ENCODE measurements at places on chromosomes 2 and 18.

- no peak for DNase-seq
Measured at GRCh38 chr2:224551693-224552092, 33.5 kb downstream of the CUL3 start.

DNA sequence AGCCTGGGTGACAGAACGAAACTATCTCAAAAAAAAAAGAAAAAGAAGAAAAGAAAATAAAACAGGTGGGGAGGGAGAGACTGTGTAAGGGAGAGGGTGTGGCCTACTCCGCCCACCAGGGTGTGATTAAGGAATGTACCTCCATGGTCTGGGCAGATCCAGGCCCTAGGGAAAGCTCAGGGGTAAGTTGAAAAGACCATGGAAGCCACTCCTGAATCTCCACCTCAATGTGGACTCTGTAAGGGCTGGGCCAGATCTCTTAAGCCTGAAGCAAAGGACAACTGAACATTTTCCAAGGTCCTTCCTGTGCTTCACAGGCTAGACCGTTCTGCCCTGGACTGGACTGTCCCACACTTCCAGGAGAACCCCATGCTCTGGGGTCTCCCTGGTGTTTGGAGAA is 9.7 kb upstream of the ATG16L1 start:
- no peak for DNase-seq

DNA sequence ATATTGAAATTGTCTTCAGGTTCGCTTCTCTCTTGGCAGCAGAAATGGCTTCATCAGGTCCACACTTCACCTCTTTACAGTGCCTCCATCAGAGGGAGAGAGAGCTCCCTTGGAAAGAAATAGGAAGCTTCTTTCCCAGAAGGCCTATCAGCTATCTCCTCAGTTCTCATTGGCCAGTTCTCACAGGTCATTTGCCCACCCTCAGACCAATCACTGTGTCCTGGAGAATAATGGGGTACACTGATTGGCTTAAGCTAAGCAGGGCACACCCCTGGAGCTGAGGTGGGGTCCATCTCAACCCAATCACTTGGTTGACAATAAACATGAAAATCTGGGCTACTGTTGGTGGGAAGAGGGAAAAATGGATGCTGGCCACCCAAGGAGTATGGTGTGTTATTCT is 5.2 kb downstream of the GNLY start:
- no peak for DNase-seq

GRCh38 chr2:224479826-224480225 is 77.9 kb upstream of the FAM124B start:
- DNase-seq, result no peak

DNA sequence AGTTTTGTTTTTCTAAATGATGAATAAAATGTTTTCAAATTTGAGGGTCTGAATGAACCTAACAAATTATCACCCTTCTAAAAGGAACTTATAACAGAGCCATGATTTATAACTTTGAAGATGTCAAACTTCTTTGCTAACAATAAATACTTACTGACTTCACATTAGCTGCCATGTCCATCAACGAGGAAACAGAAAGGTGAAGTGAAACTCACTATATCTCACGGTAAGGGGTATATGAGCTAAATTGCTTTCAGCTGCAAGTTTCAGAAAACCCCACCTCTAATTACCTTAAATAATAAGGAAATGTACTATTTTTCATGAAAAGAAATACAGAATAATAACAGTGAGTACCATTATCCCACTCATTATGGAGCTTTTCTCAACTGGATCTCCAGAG is 350.8 kb upstream of the NT5C1B start:
- no peak for DNase-seq

GRCh38 chr2:231907765-231908164 is 18.4 kb downstream of the NPPC start:
- no peak for DNase-seq

- DNase-seq, result peak; percentile 96
Measured at GRCh38 chr18:22466608-22467395, 49.1 kb upstream of the CTAGE1 start.

DNA sequence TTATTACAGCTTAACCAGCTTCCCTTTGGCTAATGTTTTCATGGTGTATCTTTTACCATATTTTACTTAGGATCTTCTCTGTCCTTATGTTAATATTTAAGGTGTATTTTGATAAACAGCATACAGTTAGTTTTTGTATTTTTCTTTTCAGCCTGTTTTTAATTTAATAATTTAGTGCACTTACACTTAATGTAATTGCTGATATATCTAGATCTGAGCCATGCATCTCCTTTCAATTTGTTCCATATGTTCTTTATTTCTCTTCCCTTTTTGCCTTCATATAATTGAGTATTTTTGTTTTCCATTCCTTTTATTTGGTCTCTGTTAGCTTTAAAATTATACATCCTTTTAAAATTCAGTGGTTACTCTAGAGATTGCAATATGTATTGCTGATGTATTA is 78.8 kb downstream of the SMC6 start:
- no peak for DNase-seq

DNA sequence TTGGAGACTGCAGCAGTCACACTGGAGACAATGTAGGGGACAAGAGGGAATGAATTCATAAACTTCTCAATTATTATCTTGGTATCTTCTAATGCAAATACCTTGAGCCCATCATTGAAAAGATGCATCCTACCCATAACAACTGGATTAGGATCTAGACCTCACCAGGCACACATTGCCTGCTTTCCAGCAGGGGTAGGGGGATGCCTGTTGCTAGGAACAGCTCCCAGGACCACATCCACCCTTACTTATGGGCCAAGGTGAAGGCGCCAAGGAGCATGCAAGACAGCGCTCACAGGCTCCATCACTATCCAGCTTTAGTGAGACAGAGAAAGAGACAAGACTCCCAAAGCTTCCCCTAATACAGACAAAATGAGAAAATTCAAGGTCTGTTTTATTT is 24.4 kb downstream of the KCTD1 start:
- no peak for DNase-seq

DNA sequence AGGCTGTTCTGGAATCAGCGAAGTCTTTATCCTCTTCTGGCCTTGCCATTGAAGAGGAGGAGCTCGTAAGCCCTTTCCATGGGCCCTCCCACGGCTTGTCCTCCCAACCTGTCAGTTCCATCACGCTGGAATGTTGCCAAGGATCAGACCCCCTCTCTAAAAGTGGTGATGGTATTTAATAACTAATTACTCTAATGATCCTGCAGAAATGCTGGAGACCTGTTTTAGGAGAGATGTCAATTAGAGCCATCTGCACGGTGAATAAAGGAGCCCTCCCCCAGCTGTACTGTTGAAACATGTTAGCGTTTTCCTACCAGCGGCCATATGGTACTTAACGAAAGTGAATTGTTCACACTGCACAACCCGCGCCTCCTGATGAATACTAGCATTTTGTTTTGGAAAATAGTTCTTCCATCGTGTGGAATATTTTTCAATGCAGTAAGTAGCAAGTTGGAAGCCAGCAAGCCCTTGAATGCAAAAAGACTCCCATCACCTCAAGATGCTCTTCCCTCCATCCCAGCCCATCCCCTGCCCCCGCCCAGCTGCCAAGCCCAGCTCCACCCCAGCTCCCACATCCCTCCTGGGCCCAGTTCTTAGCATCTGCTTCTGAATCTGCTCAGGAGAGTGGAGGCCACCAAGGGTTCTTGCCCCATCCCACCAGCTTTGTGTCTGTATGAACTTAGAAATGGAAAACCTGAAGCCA is 145.4 kb downstream of the KLHL29 start:
- no peak for DNase-seq

DNA sequence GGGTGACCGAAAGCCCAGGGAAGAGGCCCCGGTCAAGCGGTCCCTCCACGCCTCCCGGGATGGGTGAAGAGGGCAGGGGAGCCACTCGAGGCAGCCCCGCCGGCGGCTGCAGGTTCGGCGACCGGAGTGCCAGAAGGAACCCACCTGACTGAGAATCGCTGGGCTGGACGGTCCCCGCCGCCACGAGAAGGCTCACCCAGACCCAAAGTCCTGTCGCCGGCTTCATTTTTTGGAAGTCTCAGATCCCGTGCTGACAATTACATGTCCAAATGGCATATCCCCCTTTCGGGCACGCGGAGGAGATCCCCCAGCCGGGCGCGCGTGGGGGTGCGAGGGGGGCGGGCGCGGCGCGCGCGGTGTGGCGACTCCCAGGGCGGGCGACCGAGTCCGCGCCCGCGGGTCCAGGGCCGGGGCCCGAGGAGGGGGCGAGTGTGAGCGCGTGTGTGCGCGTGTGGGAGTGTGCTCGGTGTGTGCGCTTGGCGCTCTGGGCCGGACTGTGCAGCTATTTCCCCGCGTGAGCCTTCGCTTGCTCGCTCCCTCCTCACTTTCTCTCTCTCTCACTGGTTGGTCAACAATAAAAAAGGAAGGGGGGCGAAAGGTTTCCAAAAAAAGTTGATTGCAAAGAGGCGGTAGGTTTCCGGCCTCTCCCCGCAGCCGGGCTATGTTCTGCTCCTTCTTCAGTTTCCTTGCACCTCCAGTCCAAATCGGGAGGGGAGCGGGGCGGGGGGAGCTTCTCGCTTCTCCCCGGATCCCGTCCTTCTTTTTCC is at the start of gene ERBB4:
TSS of gene ERBB4 (minus strand) at position 498 of the 767 bp plus-strand sequence. CDS start at position 226, 272 bp downstream.
- no peak for DNase-seq

DNA sequence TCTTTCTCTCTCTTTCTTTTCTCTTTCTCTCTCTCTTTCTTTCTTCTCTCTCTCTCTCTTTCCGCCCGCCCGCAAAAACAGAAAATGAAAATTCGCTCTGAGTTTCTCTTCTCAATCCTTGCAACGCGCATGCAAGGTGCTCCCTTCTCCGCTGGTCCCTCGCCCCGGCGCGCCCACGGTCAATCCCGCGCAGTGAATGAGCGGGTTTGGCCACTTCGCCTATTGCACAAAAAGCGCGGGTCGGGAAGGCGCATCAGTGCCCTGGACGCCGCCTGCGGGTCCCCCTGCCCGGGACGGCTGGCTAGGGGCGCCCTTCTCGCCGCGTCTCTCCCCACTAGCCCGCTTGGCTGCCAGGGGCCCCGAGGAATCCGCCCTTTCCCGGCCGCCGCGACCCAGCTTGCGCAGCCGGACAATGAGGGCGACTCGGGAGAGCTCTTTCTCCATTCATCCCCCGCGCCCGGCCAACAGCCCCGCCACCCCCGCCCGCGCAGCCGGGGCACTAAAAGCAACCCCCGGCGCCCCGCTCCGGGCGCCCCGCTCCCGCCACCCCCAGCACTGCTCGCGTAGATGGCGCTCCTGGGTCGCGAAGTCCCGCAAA is 706 bp downstream of the LAMA1 start:
- no peak for DNase-seq

DNA sequence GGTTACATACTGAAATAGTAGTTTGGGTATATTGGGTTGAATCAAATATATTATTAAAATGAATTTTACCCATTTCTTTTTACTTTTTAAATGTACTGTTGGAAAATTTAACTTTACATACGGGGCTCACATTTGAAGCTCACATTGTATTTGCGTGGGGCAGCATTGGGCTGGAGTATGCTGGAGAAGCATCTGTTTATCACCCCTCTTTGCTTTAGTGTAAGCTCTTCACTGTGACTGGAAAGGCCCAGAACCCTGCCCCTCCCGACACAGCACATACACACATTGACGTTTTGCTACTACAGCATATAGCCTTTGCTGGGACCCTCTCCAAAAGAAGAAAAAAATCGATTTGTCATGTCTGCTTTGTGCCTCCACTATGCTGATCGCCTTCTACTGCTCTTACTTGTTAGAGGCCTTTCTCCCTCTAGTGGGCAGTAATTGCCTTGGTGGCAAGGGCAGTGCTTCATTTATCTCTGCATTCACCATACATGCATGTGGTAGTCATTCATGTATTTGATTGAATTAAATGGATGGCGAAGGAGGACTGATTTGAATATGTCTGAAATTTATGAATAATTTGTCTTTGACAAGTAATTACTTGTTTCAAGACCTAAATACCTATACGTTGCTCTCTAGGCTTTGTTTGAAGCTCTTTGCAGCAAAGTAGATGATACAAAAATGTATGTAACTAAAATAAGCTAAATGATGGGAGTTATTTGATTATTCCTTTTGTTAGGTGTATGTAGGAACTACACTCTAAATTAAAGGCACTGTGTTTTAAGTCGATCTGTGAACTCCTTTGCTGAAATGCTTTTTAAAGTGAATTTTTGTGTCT is 37.4 kb downstream of the VAPA start:
- peak; percentile 70 for DNase-seq

DNA sequence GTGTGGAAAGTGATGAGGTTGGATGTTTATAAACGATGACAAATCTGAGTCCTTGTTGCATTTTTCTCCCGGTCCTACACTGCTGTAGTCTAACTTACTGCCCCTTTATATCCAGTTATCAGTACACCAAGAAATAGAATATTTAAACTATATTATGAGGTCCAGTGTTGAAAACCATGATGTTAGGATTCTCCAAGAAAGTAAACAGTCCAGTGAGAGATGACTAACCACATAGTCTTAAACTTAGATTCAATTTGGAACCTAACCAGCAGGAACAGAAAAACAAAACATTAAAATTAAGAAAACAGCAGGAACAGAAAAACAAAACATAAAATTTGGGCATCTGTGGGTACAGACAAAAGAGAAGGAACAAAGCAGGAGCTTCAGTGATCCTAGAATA is 143.2 kb downstream of the TPGS2 start:
- DNase-seq, result no peak

GRCh38 chr2:202135091-202135874 is 62.2 kb downstream of the KIAA2012 start:
- DNase-seq, result peak; percentile 98

- no peak for DNase-seq
Measured at GRCh38 chr2:154587739-154588138, 110.8 kb upstream of the KCNJ3 start.

DNA sequence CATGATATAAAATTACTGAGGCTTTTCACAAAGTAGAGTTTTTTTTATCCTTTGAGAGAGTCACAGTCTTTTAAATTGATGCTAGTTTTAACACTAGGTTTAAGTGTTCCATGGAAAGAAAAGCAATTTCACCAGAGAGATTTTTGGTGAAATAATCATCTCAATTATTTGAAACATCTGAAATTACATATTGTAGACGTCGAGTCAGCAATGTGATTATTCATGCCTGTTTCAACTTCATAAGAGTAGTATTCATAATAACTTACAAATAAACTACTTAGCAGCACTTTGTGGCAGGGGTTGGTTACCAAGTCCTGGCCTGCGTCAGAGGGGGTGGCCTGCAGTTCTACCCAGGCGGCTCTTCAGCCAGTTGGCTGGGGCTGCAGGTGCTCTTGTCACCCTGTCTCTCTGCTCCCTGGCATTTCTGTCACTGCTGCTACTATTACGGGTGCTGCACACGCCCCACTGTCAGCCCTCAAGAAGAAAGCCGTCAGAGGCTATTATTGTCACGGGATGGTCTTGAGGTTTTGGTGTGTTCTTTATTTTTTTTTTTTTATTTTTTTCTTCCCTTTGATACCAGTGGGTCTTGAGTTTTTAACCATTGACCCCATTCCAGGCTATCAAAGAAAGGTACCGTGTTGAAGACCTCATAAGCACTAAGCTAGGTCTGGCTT is 50.4 kb downstream of the MALT1 start:
- peak; percentile 46 for DNase-seq

DNA sequence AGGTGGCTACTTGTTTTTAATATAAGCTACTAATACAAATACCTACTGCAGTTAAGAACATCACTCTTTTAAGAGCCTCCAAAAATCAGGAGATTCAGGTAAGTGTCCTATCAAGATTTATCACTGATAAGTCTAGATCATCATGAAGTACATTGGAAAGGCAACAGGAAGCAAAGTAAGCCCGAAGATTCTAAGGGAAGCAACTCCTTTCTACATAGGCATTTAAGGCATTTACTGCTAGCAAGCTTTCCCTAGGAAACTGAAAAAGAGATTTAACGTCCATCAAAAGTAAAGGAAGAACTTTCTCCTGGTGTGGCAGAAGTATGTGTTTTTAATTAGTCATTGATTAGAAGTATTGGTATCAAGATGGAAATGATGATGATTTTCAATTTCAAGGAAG is 3.7 kb downstream of the STK17B start:
- DNase-seq, result peak; percentile 17

- DNase-seq, result peak; percentile 65
Measured at GRCh38 chr18:3605954-3606443, 156.0 kb downstream of the TGIF1 start.

Measured in fibroblast of skin of back (primary cell).